ENCODE measurements at places on chromosomes 7 and 10.

GRCh38 chr10:102624751-102625645 lies 19.3 kb upstream of the TRIM8 start:
- DNase-seq: no peak

DNA sequence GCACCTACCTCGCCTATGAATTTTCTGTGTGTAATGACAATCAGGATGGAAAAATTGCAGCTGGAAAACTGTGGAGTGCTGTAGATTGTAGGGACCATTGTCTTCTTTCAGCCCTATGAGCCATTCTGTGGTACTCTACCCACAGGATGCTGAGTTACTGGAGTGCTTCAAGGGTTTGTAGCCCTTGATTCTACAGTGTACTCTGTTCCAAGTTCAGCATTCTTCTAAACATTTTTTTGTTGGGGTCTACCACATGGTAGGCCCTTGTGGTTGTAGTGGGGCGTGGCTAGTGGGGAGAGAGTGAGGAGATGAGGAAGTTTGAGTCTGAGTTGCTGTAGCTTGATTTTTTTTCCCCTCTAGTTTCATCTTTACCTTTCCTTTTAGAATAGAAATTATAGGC lies 33.5 kb downstream of the REEP3 start:
- DNase-seq: no peak

DNA sequence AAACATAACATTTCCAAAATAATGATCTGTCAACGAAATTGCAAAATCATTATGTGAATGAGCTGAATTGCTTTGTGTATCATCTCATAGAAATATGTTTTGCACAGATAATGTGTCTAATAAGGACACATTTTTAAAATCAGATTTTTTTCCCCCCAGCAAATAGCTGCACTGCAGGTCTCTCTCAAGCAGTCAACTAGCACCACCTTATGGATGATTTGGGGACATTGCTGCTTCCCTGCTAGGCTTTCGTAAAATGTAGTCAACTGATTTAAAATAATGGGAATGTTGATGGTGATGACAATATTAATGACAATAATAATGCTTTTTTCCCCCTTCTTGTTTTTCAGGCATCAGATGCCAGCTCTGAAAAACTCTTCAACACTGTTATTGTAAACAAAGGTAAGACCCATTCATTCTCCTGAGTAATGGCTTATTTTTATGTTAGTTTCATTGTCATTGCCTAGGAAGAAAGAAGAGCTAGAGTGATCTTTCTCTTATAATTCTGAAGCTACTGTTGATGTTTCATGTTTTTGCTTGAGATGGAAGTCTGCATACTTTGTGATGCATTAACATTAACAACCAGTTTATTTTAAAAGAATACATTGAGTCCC lies 433.6 kb upstream of the GALNT17 start:
- no peak for DNase-seq

- DNase-seq: no peak
Measured at GRCh38 chr7:115838829-115839228, 191.7 kb downstream of the TFEC start.

- no peak for DNase-seq
Measured at GRCh38 chr10:23390809-23391208, 46.2 kb upstream of the C10orf67 start.

DNA sequence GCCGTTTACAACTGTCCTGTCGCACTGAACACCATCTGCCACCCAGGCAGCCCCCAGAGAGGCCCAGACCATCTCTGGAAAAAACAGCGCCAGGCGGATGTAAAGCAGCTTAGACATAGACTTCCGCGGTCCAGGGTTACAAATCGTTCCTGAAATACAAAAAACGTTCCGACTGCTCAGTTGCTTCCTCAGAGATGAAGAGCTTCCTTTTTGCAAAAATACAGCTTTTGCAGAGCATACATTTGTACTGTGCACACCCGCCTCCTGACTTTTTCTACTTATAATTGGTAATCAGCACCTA lies 11.4 kb downstream of the DAGLB start:
- DNase-seq: no peak

- no peak for DNase-seq
Measured at GRCh38 chr10:29646238-29646902, 11.6 kb upstream of the SVIL start.

DNA sequence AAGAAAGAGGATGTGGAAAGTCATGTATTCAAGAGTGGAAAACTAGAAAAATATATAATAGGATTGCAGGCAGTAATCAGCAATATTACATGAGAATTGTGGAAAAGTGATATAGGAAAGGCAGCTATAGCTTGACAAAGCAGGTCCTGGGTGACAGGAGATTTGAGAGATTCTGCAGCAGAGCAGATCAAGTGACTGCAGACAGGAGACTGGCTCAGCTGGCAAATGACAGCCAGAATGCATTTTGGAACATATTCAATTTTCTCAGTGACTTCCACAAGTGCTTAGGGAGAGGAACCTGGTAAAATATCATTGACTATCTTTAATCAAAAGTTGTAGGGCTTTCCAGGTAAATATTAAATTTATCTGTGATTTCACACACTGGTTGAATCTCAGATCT lies 260.5 kb upstream of the CACNA2D1 start:
- DNase-seq: no peak

DNA sequence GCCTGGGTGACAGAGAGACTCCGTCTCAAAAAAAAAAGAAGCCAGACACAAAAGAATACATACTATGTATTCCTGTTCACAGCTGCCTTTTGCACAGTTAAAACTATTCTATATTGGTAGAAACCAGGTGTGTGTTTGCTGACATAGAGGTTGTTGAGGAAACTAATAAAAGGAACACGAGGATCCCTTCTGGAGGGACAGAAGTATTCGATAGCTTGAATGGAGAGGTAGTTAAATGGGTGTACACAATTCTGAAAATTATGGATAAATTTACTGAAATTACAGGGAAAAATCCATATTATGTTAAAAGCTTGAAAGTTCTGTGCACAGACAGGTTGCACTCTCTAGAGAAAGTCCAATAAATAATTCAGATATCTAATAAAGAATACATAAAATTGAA lies 71.5 kb downstream of the CUBN start:
- no peak for DNase-seq

GRCh38 chr7:129279757-129280156 lies 54.9 kb downstream of the AHCYL2 start:
- no peak for DNase-seq

DNA sequence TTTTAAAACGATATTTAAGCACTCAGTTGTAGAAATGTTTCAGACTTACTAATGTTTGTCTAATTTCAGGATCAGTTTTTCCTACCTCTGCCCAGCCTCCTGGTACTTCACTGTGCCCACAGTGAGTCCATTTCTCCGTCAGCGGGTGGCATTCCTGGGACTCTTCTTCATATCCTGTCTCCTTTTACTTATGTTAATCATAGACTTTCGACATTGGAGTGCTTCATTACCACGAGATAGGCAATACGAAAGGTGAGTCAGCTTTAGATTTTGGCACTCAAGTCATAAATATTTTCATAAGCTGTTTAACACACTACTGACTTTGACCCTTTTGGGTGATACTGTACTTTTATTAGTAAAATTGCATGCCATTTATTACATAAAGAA lies 2.1 kb downstream of the ENTPD7 start:
- no peak for DNase-seq

DNA sequence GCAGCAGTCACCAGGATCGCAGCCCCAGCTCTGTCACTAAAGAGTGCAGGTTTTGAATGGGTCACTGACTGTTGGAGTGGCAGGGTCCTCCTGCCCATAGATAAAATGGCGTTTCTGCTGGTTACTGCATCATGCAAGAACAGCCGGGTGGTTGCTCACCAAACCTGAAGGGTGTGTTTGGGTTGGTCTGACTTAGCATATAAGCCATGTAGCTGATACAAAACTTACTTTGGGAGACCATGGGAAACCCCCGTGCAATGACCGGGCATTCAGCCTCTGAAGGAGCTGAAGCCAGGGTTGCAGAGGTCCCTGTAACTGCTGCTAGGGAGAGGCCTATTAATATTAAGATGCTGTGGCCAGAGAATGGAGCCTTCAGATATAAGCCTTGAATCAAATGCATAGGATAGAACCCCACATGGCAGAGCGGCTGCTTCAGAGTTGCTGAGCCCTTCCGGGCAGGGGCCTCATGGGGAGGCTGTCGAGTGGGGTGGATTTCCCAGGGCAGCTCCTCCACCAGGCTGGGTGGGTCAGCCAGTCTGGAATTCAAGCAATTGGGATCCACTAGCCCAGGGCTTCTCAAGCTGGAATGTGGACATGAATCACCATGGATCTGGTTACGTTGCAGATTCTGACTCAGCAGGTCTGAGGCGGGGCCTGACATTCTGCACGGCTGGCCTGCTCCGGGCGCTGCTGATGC lies 70.9 kb upstream of the CTBP2 start:
- DNase-seq: no peak

- DNase-seq: no peak
Measured at GRCh38 chr10:79979310-79979975, 30.5 kb upstream of the SFTPD start.

- DNase-seq: peak; percentile 93
Measured at GRCh38 chr10:43362191-43362839, 9.1 kb upstream of the FXYD4 start.

DNA sequence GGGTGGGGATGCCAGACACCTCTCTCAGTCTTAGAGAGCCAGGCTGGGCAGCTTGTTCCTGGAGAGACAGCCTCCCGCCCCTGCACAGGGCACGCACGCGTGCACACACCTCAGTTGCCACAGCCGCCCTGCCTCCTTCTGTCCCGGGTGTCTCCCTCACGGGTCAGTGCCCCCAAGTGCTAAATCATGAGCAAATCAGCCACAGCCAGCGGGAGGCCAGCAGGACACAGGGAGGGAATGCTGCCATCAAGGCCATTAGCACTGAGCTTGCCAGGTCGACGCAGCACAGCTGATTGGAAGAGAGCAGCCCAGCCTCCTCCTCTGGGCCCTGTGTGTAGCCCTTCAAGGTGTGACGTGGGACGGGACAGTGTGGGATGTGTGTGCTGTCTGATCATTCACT lies 130.4 kb downstream of the CDH23 start:
- no peak for DNase-seq

DNA sequence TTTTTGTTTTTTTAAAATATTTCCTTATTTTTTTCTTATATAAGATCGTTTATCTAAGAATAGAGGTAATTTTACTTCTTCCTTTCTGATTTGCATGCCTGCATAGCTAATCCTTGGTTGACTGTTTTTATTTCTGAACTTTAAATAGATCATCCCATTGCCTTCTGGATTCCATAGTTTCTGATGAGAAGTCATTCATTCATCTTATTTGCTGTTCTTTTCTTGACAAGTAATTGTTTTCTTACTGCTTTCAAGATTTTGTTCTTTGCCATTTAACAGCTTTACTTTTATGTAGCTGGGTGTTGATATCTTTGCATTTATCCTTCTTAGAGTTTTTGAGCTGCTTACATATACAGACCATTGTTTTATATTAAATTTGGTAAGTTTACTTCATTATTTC lies 437.9 kb downstream of the SDK1 start:
- DNase-seq: no peak

GRCh38 chr7:158508802-158509385 lies 78.7 kb downstream of the PTPRN2 start:
- no peak for DNase-seq

GRCh38 chr7:155491812-155492211 lies 33.9 kb downstream of the EN2 start:
- DNase-seq: no peak

- no peak for DNase-seq
Measured at GRCh38 chr7:34662058-34662708, 4.2 kb downstream of the NPSR1 start.

- DNase-seq: no peak
Measured at GRCh38 chr10:133008736-133009135, 66.4 kb upstream of the CFAP46 start.

- DNase-seq: no peak
Measured at GRCh38 chr10:52742731-52743130, 29.9 kb downstream of the MBL2 start.

- DNase-seq: no peak
Measured at GRCh38 chr7:2595258-2595860, 36.4 kb upstream of the TTYH3 start.

DNA sequence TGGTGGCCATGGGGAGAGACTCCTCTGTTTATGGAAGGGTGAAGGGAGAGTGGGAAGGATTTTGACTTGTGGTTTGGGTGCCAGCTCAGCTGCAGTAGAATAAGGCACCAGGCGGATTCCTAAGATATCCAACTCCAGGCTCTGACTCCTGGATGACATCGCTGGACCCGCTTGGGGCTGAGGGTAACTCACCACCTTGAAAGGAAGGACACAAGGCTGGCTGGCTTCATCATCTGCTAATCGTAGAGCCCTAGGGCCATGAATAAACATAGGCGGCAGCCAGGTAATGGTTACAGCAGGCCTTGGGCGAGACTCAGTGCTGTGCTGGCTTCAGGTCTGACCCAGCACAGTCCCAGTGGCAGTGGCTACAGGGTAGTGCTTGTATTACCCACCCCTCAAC lies 16.7 kb upstream of the LIPK start:
- DNase-seq: no peak

DNA sequence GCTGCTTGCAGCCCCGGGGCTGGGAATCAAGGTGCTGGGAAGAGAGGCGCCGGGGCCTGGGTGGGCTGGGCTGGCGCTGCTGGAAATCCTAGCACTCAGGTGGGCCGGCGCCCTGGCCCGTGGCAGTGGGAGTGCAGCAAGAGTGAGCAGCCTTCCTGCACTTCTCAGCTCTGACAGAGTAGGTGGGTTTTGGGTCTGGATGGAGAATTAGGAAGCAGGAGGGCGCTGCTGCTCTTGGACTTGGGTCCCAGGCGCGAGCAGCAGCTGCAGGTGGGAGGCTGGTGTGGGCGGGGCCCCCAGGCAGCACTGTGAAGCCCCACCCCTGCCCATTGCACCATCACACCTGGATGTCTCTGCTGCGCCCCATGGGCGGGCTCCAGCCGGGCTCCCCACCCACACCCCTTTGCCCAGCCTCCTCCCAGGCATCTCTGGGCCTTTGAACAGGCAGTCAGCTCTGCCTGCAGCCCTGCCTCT lies 6.0 kb downstream of the BRI3 start:
- no peak for DNase-seq

Measured in activated T-helper 9 cell treated with anti-CD3 and anti-CD28 coated beads, Interleukin-2, amount 50 U/mL, for 16 hours (primary cell).